HEK293T (cell line): ENCODE measurements at places on chromosomes 6 and 20.

DNA sequence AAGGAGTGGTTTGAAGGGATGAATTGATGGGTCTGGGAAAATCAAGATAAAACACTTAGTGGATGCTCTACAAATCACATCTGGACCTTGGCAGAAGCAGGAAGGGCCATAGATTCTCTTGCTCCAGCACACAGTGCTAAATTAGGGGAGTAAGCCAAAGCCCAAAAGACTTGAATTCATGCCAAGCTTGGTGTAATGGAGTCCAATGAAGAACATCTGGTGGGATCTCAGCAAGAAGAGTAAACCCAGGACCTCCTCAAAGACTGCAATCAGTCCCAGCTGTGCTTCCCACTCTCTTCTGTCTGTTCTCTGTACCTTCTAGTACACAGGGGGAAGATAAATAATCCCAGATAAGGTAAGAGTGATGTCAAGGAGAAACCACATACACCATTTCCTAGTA is 683.4 kb downstream of the RNF144B start:
- no peak for DNase-seq

- no peak for DNase-seq
These were observed 93.6 kb upstream of the AGPAT4 start for GRCh38 chr6:161367472-161367871.

- DNase-seq, result no peak
These were observed 11.6 kb downstream of the TMEM30A start for GRCh38 chr6:75273009-75273408.

DNA sequence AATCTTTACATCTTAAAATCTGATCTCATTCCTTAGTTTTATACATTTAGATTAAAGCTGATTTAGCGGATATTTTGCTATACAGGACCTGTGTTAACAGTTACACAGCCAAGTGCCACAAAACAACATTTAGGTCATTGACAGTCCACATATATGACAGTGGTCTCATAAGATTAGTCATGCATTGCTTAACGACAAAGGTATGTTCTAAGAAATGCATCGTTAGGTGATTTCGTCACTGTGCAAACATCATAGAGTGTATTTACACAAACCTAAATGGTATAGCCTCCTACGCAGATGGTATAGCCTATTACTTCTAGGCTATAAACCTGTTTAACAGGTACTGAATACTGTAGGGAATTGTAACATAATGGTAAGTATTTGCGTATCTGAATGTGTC is 21.6 kb downstream of the ADGRG6 start:
- no peak for DNase-seq

- no peak for DNase-seq
These were observed 410.0 kb downstream of the PLCB1 start for GRCh38 chr20:8542110-8542486.

- no peak for DNase-seq
These were observed 66.0 kb downstream of the UBR2 start for GRCh38 chr6:42629845-42630244.

DNA sequence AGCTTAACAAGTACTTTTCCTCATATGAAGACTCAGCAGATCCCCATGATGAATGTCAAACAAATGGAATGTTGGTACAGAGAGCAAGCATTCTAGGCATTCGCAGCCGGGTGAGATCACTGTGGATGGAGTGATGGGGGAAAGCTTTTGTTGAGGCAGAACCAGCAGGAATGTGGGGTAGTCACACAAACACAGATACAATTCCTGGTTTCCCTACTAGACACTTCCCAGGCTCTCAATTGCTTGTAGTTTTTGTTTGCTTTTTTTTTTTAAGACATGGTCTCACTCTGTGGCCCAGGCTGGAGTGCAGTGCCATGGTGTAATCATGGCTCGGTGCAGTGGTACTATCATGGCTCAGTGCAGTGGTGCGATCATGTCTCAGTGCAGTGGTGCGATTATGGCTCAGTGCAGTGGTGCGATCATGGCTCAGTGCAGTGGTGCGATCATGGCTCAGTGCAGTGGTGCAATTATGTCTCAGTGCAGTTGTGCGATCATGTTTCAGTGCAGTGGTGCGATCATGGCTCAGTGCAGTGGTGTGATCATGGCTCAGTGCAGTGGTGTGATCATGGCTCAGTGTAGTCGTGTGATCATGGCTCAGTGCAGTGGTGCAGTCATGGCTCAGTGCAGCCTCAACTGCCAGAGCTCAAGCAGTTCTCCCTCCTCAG is 15.4 kb upstream of the IER3 start:
- no peak for DNase-seq

GRCh38 chr20:19903168-19903811 is 113.9 kb upstream of the NAA20 start:
- DNase-seq, result no peak

DNA sequence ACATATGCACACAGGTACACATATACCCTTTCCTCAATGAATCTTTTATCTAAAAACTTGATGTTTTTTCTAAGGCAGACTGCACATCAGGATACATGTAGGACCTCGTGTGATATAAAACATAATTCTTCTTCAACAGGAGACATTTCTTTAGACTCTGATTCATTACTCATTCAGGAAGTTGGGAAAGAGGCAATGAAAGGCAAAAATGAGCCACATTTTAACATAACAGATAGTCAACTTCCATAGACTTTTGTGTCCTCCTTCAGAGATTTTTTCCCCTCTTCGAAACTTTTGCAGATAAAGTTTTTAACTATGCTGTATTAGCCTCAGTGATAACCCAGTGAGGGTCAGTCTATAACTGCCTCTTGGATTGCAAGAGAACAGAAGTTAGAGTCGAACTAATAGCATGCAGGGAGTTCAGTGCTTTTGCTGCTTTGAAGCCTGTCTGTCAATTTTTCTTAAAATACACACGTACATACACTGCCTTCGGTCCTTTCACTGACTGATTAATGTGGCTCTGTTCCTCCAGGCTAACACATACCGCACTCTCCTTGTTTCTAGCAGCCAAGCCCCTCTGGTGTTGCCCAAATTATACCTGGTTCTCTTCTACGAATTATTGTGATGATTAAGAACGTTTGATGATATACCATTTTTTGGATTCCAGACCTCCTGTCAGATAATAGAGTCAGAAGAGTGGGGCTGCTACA is 562.5 kb upstream of the MAP3K7 start:
- DNase-seq, result no peak

DNA sequence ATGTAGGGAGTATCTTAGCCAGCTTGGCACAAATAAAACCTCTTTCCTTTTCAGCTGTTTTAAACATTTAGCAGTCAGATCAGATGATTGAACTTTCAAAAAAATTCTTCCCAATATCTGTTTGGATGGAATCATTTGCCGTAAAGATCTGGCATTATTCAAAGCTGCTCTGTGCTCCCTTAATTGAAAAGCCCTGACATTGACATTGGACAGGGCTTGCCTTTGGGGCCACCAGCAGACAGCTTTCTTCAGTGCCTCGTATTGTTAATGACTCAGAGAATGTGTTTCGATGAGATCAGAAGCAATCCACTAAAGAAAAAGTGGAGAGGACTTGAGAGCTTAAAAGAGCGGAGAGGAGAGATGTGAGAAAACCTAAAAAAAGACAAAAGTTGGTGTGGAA is 343.5 kb downstream of the NRN1 start:
- no peak for DNase-seq

DNA sequence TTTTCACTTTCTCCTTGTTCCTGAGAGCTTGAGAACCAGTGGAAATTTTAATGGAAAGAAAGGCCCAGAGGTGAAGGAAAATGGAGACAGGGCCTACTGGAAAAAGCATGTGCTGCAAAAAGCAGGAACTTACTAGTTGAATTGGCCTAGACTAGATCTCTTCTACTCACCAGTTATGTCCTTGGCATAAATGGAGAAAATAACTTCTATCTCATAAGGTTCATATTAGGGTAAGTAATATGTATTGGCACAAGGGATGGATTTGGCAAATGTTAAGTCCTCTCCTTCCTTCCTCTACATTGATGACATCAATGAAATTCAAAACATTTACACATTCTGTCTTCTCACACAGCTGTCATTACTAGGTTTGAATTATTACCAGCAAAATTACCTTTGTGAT is 74.0 kb downstream of the NDUFAF5 start:
- no peak for DNase-seq

DNA sequence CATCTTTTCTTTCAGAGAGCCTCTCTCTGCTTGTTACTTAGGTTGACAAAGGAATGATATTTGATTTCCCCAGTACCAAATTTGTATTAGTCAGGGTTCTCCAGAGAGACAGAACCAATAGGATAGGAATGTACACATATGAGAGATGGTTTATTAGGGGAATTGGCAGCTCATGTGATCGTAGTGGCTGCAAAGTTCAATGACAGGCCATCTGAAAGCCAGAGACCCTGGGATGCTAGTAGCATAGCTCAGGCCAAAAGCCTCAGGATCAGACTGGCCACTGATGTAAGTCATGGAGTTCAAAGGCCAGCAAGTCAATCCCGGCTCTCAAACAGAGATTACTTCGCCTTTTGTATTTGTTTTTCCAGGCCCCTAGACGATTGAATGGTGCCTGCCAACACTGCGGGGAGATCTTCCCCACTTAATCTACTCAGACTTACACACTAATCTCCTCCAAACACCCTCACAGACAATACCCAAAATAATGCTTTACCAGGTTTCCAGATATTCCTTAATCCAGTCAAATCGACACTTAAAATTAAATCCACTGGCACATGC is 215.5 kb downstream of the ALDH8A1 start:
- DNase-seq, result no peak

DNA sequence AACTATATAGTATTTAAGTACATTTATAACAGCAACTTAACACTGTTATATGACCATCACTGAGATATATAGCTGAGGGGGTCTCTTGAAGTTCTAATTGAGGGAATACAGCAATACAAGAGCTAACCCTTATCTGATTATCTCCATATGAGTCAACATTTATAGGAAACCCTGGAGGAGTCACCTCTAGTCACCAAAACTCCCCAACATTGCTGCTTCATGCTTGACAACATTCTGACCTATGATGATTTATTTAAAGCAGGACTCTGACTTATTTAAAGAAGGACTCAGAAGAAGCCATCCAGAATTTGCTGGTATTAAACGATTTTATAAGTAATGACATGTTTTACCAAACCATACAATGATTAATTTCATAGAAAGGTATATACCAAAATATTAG is 182.6 kb upstream of the NOX3 start:
- DNase-seq, result no peak

DNA sequence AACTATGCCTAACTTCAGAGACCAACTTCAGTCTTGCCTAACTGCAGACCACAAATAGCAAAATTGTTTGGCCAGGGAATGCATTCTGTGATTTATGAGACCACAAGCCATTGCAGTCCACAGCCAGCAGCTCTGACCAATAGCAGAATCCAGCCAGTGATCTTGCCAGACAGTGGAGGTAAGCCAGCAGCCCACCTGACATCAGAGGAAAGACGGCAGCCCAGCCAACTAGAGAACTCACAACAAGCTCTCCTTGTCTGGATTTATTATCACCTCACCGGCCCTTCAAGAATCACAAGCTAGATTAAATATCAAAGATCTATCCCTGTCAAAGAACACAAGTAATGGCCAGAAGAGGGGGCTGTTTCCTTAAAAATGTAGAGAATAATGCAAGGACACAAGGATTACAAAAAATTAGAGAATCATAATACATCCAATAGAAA is 66.5 kb upstream of the SLC35F1 start:
- peak; percentile 45 for DNase-seq

DNA sequence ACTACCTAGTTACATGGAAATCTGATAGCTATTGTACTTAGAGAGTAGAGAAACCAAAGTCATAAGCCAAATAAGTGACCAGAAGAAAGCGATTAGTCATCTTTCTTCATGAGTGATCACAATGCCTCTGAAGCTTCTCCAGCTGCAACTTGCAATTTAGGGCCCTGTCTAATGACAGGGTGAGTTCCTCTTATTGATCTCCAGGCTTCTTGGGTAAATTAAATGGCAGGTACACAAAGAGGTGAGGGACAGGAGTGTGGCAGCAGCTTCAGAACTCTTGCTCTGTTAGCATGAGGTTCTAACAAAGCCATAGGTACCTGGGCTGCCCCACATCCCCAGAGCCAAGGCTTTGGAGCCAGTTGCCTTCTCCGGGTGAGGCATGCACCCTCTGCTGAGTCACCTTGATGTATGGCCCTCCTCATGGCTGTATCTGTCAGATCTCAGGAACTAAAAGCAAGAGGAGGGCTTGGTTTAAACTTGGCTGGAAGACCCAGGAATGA is 60.8 kb downstream of the PRDM1 start:
- DNase-seq, result no peak

- no peak for DNase-seq
These were observed 51.7 kb upstream of the ADGRF4 start for GRCh38 chr6:47646689-47647088.

DNA sequence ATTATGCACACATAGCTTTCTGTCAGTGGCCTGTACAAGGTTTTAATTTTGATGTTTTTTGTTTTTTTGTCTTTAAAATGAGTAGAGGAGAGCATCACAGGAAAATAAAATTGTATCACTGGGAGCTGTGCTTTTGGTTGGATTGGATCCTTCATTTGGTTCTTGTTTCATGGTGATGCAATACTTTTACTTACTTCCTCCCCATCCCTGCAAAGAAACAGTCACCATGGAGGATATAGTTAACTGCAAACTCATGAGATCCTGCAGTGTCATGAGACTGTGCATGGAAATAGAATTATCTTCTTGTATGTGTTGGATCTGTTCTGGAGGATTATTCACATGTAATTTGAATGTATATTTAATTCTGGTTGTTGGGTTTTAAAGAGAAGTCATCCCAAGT is 122.3 kb downstream of the JARID2 start:
- DNase-seq, result no peak

DNA sequence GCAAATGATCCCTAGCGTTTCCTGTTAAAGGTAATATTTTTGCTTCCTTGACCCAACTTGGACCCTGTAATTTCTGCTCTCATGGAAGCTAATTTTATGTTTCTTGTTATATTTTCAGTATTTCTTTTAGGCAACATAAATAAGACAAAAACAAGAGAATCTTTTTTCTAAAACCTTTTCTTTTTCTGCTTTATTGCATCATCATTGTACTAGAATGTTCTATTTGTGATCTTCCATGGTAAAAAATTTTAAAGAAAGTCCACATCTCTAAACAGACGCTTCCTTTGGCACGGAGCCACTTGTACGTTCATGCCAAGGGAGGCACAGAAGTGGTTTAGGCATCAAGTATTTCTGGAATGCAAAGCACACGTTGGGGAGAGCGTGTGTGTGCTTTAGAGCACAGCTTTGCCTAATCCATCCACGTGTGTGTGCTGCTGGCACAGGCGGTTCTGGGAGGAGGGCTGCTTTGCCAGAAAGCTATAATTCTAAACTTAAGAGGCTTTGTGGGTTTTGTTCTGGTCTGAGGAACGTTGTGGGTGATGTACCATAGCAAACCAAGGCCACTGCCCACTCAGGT is 98.3 kb downstream of the SASH1 start:
- DNase-seq, result no peak

DNA sequence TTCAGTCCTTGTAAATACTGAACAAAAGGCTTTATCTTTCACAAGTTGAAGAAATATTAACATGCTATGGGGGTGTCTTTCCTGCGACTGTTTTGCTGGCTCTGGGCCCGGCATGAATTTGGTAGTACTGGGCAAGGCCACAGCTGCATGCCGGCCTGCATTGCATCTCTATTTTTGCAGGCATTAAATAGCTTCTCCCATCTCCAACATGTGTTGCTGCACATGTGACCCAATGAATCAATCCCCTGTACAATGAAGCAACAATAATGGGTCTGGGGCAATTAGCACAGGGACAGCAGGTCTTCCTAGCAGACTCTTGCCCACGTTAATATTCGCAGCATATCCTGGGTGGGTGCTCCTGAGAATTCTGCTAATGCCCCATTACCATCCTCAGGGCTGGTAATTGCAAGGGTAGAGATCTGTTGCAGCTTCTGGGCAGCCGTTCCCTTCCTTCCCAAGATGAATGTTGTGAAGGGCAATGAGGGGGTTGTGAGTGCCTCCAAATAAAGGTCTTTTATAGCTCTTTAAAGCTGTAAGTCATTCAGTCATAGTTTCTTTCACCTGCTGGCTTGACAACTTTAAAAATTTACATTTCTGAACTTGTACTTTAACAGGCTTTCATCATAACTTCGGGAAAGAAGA is 24.3 kb upstream of the CDYL start:
- DNase-seq, result no peak
